Stimulated activated CD8-positive, alpha-beta memory T cell treated with anti-CD3 and anti-CD28 coated beads, Interleukin-4, amount 100 ng/mL, for 1 hour (primary cell): ENCODE measurements at places on chromosomes 6 and 20.

GRCh38 chr6:11296449-11297375, 64.2 kb upstream of the NEDD9 start:
- DNase-seq: no peak

DNA sequence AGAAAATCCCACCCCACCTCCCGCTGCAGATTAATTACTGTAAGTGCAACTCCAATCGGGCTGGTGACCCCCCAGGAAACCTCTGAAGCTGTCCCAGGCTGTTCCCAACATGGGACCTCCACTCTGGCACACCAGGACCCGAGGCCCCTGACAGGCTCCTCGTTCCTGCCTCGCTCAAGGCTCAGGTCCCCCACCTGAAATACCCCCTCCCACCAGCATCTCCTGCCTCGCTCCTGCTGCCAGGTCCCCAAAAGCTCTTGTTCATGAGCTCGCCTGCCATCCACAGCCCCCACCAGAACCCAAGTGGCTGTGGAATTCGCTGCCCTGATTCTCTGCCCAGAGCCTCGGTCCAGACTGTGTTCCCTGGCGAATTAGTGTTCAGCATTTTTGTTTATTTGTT, 26.1 kb downstream of the NPEPL1 start:
- DNase-seq: no peak

- DNase-seq: no peak
These were observed 139.5 kb upstream of the MYLIP start for GRCh38 chr6:15989397-15989796.

- DNase-seq: no peak
These were observed 224.8 kb upstream of the JAG1 start for GRCh38 chr20:10898552-10898951.

- no peak for DNase-seq
These were observed 87.1 kb downstream of the INSM1 start for GRCh38 chr20:20454850-20455627.

- no peak for DNase-seq
These were observed 19.9 kb downstream of the TMEM74B start for GRCh38 chr20:1164871-1165270.

- no peak for DNase-seq
These were observed 15.9 kb upstream of the ZNF133 start for GRCh38 chr20:18272451-18272850.

DNA sequence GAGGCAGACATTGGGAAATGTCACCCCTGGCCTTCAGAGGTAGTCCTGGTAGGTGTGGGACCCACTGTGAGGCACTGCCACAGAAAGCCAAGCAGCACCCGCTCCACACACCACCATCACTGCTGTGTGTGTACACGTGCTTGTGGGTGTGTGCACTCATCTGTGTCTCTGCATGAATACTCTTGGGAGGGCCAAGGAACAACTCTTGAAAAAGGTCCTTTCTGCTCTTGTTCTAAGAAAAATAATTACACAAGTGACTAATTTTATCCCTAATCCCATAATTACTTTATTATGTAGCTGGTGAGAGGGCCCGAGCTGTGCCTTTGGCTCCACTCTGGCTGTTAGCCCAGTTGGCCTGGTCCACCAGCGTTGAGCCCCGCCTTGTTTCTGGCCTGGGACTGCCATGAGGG, 21.7 kb upstream of the EPB41L1 start:
- no peak for DNase-seq

GRCh38 chr6:125711013-125711675, 38.3 kb upstream of the HEY2 start:
- DNase-seq: no peak

DNA sequence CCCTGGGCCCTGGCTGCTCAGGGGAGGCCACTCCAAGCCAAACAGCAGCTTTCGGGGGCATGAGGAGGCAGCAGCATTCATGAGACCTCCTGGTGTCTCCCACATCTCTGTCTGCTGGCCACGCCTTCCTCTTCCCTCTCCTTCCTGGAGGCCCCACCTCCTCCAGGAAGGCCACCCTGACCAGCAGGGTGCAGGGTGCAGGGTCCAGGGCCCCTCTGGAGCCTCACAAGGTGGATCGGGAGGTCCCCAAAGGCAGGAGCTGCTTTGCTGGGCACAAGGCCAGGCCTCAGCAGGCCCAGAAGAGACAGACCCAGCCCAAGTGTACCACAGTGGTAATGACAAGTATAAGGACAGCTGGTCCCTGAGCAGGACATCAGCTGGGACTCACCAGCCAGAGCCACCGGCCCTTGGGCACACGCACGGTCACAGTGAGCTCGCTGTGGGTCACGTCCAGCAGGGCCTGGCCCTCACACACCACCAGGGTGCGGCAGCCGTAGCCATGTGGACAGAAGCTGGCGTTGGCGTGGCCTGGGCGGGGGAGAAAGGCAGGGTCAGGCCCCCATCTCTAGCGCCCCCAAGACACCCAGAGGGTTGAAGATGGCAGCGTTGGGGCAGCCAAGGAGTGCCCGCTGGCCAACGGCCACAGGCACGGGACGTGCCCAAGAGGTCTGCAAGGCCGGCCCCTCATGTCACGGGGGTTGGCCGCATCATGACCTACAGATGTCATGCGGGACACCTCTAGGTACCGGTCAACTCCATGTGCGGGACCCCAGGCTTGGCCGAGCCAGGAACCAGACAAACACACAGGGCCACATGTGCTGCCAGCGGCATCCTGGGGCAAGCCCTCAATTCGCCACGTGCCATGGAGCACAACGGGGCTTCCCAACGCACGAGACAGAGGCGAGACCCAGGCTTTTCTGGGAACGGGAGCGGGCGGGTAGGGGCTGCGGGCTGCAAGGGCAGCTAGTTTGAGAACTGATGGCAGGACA, 26.9 kb downstream of the ADRM1 start:
- no peak for DNase-seq

DNA sequence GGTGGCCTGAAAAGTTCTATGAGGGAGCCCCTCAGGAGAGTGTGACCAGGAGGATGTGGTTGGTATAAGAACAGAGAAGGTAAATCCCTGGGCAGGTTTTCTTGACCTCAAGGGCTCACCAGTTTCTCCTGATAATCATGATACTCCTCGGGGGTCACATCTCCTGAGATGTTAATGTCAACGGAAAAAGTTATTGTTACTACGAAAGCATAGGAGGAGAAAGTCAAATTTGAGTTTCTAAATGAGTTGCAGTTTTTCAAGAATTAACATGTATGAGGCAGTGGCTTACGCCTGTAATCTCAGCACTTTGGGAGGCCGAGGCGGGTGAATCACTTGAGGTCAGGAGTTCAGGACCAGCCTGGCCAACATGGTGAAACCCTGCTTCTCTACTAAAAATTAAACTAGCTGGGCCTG, 23.4 kb downstream of the MGME1 start:
- DNase-seq: no peak
